Activated CD8-positive, alpha-beta memory T cell treated with anti-CD3 and anti-CD28 coated beads for 1 hour (primary cell): ENCODE measurements at places on chromosomes 16 and 17.
A peak's percentile ranks its signal among the peaks of the same experiment; 100 is the strongest.

DNA sequence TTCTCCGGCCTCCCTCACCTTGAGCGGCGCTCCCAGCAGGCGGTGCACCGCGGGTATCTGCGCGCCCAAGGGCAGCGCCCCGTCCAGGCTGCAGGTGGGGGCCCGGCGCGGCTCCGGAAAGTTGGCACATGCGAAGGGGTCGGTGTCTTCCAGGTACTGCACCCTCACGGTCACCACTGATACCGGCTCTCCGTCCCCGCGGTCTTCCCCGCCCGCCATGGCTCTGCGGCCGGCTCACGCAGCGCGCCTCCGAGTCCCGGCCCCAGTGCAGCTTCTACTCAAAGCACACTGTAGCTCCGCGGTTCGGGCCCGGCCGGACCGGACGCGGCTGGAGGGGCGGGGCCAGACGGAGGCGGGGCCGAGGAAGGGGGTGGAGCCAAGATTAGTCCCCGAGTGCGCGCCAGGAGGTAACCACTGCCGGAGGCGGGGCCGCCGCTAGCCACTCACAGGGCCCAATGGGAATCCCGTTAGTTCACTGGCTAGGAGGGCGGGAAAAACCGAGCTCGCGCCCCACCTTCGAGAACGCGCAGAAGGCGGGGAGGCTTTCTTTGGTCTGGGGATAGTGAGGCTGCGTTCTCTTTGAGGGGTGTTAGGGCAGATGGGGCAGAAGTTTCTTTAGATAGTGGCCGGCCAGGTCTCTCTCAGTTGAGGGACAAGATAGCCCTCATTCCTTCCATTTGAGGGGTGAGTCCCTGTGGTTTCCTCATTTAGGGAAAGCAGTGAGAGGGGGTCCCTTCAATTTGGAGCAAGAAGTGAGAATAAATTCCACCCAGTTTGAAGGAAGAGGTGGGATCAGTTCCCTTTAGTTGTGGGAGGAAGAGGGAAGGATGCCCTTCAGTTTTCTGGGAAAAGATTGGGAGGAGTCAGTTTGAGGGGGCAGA, at the start of gene FHOD1:
FHOD1 (minus strand) TSS at position 290 of the 881 bp plus-strand sequence; CDS start at position 219, 71 bp downstream.
- peak; percentile 93 for DNase-seq

DNA sequence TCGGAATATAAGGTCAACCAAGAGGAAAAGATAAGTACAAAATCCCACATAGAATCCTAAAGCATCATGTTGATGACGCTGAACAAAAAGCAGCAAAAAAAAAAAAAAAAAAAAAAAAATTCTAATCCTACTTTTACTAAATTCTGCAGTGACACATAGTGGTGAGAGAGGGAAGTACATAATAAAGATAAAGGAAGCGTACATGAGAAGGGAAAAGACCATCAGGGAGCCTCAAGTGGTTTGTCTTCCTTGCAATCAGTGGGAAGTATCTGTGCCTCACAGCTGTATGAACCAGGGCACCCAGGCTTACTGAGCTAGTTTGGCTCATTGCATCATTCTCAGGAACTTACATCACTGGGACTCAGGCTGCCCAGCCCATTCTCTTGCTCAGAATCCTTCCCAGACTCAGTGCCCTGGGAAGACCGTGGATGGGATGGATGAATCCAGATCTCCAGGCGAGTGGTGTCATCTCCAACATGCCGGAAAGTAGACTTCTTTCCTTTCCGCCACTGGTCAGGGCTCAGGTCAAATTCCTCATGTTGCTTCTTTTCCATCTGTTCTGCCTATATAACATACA, 21.2 kb downstream of the SMG6 start:
- no peak for DNase-seq

DNA sequence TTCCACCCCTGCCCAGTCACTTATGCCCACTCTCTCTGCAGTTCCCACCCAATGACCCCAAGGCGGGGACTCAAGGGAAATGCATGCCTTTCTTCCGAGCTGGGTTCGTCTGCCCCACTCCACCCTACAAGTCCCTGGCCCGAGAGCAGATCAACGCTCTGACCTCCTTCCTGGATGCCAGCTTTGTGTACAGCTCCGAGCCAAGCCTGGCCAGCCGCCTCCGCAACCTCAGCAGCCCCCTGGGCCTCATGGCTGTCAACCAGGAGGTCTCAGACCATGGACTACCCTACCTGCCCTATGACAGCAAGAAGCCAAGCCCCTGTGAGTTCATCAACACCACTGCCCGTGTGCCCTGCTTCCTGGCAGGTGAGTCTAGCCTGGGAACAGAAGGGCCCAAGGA, 13.8 kb downstream of the LPO start:
- no peak for DNase-seq

- no peak for DNase-seq
Measured at GRCh38 chr17:16477255-16477654, 14.7 kb downstream of the LRRC75A start.

GRCh38 chr17:39196808-39197291, 619 bp downstream of the CACNB1 start:
- DNase-seq: no peak

DNA sequence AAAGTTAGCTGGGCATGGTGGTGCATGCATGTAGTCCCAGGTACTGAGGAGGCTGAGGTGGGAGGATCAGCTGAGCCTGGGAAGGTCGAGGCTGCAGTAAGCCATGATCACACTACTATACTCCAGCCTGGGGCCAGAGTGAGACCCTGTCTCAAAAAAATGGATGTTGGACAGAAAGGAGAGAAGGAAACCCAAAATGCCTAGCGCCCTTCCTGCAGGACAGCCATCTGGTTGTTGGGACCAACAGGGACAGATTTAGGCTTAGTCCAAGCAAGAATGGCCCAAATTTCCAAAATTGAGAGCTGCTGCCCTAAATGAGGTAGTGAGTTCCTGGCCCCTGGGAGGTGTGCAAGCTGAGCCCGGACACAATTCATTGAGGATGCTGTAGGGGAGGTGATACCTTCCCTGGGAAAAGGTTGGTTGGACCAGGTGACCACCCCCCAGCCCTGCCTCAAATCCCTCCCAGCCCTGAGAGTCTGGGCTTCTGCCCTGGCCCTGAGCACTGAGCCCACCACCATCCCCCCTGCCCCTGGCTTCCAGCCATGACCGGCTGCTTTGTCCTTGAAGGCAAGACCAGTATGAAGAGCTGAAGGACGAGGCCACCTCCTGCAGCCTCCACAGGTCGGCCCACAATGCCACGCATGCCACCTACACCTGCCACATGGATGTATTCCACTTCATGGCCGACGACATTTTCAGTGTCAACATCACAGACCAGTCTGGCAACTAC, 35.1 kb downstream of the IL21R start:
- no peak for DNase-seq

- DNase-seq: no peak
Measured at GRCh38 chr16:8767176-8767575, 30.3 kb downstream of the TMEM186 start.

DNA sequence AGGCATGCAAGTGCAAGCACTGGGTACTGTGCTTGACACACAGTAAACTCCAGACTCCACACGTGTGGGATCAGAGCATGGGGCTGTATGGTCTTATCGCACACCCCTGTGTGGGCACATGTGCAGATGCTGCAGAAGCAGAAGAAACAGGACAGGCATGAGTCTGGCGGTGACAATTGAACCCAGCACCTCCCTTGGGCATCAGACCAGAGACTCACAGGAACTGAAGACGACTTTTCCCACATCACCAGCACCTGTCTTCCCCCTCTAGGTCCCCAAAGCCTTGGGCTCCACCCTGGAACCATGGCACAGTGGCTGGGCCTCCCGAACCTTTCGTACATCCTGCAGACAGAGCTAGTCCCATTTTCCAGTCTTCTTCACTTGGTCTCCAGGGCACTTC, 126.4 kb upstream of the CDH5 start:
- DNase-seq: no peak

DNA sequence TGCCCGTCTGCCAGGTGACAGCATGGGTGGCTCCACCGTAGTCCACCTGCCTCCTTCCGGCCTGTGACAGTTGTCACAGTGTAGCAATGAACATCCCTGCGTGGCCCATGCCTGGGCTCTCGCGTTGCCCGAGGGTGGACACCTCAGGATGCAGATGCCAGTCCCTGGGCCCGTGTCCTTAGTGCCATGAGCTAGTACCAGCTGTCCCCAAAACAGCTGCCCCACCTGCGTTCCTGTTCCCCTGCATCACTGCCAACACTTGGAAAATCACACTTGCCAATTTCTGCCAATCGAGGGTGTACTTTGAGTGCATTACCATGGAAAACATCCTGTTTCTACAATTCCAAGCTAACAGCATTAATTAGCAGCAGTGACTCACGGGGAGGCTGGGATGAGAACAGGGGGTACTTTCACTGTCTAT, 9.0 kb upstream of the C16orf95 start:
- no peak for DNase-seq

DNA sequence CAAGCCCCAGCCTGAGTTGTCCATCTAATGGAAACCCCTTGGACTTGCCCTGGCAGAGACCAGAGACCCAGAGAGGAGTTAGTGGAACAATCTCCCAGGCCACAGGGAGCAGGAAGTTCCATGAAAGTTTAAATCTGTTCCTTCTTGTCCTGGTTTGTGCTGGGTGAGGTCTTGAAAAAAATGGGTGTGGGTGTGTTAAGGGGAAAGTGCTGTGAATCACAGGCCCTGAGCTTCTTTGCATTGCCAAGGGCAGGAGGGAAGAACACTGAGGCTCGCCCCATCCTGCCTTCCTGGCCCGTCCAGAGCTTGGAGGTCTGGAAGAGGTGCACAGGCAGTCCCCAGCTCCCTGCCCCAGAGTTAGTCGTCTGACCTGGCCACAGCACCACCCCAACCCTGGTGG, 2.3 kb downstream of the ADORA2B start:
- no peak for DNase-seq

- DNase-seq: no peak
Measured at GRCh38 chr17:76735006-76735405, 2.1 kb downstream of the SRSF2 start.

DNA sequence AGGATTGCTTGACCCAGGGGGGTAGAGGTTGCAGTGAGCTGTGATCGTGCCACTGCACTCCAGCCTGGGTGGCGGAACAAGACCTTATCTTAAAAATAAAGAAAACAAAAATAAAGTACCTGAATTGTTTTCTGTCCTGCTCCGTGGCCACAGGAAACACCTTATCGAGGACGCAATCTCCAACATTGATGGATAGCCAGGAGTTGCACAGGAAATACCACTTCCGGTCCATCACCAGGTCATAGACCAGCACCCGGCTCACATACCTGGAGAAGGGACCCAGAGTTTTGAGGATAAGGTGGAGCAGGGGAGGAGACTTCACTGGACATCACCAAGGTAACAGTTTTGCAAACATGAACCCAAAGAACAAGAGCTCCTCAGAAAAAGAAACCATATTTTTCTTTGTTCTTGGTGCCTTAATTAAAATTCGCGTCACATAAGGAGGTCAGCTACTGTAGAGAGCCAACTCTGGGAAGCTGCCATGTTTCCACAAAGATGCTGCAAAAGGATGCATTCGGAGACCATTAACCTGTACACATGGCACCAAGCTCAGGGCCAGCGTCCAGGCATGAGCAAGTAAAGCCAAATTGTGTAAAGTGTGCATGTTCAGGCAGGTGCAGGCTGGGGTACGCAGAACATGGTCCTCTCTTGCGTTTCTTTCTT, 55.6 kb upstream of the GCSH start:
- DNase-seq: no peak

- no peak for DNase-seq
Measured at GRCh38 chr17:50458270-50458669, 10.4 kb downstream of the CHAD start.

GRCh38 chr17:68660302-68660701, 59.1 kb upstream of the FAM20A start:
- DNase-seq: no peak

DNA sequence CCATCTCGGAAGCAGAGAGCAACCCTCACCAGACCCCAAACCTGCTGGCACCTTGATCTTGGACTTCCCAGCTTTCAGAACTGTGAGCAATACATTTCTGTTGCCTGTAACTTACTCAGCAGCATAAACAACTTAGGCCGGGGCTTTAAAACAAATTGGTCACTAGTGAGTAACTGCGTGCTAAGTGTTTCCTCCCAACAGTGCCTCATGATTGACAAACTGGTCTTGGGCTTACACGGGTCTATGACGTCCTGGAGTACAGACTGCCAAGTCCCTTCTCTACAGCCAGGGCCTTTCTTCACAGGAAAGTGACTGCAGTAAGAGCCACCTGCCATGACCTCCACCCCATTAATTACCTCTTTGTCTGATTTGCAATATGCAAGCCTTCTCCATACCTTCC, 136.7 kb downstream of the XYLT1 start:
- no peak for DNase-seq

DNA sequence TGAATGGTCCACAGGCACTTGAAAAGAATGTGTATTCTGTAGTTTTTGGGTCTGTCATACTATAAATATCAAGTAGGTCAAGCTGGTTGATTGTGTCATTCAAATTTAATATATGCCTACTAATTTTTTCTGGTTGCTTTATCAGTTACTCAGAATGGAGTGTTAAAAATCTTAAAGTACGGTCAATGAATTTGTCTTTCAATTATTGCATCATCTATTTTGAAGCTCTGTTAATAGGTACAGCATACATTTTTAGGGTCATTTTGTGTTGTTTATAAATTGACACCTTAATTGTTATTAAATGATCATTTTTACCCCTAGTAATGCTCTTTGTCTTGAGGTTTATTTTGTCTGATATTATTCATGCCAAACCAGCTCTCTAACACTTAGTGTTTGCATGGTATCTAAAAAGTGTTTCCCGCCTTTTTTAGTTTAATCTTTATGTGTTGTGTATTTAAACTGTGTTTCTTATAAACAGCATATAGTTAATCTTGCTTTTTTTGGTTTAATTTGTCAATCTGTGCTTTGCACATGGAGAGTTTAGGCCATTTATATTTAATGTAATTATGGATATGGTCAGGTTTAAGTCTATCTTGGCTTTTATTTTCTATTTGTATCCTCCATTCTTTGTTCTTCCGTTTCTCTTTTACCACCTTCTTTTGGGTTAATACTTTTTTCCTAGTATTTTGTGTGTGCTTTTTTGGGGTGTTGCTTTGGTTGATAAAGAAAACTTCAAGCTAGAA, 204.9 kb upstream of the EEF2KMT start:
- no peak for DNase-seq

GRCh38 chr17:2025622-2026309, 632 bp upstream of the RTN4RL1 start:
- no peak for DNase-seq

DNA sequence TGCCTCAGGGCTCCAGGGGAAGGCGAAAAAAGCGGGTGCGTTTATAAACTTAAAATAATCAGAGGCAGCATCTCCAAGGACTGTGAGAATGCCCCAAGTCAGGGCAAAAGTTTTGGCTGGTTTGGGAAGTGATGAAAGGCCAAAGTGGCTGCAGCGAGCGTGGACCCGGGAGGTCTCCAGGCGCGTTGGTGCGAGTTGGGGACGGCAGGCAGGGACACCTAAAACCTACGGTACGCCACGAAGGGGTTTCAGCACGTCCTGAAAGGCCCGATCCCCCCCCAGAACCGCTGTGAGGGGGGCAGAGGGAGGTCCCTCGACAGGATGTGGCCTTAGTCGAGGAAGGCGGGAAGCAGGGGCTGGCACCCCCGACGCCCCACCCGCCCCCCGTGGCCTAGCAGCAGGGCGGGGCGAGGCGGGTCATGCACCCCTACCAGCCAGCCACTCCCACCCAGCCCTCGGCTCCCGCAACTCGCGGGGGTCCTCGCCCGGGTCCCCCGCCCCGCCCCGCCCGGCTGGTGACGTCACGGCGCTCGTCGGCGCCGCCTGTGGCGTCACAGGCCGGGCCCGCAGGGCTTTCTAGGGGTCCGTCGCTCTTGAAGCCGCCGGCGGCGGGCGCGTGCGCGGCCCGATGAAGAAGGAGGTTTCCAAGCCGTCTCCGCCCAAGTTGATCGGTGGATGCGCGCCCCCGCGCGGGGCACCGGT, at the start of gene MYCBPAP:
MYCBPAP (plus strand) TSS at position 569 of the 702 bp plus-strand sequence. CDS start 236 bp downstream, outside the sequence.
- DNase-seq: peak; percentile 16

- no peak for DNase-seq
Measured at GRCh38 chr16:23052908-23053580, 96.2 kb downstream of the USP31 start.

- DNase-seq: no peak
Measured at GRCh38 chr17:8563024-8563776, 67.3 kb downstream of the MYH10 start.
